Substantia nigra (tissue), 51 donors: ENCODE measurements at places on chromosomes 1 and 21.

DNA sequence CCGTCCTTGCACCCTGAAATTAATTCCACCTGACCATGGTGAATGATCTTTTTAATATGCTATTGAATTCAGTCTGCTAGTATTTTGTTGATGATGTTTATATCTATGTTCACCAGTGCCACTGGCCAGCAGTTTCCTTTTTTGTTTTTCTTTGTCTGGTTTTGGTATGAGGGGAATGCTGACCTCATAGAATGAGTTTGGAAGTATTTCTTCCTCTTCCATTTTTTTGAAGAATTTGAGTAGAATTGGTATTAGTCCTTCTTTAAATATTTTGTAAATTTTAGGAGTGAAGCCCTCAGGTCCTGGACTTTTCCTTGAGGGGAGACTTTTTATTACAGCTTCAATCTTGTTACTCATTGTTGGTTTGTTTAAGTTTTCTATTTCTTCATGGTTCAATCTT, 231.6 kb downstream of the MRPL39 start:
- no peak for DNase-seq

- no peak for DNase-seq
Measured at GRCh38 chr1:198318085-198318484, 161.3 kb downstream of the NEK7 start.

DNA sequence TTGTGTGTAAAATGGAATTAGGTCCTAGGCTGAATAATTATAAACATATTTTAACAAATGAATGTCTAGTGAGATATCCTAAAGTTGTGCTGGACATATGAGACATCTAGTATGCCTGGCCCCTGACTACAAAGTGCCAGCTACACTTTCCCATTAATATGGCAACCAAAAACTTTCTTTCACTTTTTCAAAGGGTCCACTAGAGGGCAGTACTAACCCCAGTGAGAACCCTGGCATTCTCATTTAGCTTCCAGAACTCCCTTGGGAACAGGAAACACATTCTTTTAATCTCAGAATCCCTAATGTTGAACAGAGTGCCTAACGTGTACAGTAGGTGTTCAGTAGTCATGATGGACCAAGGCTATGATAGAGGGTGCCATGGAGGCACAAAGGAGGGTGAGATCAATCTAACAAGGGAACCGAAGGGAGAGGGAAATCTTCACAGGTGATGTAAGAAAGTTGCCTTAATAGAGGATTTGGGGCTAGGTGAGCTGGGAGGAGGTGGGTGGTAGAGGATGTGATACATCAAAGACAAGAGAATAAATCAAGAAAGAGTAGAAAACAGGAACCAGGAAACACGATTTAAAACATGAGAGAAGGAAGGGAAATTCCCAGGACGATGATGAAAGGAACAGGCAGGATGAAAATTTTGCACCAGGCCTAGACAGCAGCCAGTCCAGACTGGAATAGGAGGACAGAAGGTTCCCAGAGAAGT, 41.6 kb downstream of the NSL1 start:
- DNase-seq: no peak

DNA sequence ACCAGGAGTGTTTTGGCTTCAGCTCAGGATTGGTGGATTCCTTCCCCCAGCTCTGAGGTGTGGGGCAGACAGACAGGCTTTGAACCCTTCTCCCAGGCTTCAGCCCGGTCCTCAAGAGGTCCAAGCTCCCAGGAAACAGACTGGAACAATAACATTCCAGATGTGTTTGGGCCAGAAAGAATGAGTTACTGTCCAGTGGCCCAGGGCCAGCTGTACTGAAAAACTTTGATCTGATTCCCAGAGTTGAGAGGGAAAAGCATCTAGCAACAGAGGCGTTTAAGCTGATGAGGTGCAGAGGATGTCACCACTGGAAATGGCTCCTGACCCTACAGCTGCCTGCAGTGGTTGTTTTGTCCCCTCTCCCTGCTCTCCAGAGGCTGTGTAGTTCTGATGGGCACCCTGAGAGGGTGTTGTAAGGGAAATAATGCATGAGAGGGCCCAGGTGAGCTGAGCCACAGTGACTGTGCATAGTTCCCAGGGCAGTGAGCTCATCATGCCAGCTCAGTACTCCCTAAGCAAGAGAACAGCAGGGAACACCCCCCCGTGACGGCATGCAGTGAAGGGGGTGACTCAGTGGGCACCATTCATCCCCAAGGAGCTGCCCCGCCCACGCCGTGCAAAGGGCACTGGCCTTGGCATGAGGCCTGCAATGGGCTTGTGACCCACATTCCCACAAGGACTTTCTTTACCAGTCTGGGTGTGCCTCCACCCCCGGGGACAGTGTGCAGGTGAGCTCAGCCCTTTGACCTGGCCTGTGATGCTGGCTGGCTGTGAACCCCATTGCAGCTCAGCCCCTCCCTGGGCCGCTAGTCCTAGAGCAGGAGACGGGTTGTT, 13.8 kb upstream of the SFN start:
- DNase-seq: no peak

DNA sequence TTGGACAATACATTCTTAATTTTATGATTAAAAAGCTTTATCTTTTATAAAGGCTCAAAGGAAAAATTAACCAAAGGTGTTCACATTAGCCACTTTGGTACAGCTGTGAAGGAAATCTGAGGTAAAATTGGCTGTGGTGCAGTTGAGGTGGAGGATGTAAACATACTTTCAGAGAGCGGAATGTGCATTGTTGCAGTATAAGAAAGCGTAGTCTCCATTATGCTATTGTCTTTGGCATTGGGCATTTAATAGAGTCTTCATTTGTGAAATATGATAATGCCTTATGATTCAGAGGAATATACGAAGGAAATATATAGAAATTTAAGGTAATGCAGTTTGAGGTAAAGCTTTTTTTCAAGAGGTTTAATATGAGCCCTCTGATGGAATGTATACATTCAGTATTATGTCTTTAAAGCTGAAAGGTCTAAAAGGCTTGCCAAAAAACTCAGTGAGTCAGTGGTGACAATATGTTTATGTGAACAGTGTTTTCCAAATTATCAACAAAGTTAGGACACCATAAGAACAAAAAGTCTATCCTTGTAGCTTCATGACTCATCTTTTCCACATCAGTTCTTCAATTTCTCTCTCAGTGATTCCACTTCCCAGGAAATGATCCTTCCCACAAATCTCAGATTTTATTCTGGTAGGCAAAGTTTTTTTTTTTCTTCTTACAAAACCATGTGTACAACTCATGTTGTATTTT, 26.9 kb upstream of the DDR2 start:
- DNase-seq: no peak

GRCh38 chr1:77031106-77031662, 163.9 kb downstream of the ST6GALNAC5 start:
- DNase-seq: no peak

GRCh38 chr1:175872588-175872987, 129.2 kb upstream of the TNR start:
- no peak for DNase-seq

DNA sequence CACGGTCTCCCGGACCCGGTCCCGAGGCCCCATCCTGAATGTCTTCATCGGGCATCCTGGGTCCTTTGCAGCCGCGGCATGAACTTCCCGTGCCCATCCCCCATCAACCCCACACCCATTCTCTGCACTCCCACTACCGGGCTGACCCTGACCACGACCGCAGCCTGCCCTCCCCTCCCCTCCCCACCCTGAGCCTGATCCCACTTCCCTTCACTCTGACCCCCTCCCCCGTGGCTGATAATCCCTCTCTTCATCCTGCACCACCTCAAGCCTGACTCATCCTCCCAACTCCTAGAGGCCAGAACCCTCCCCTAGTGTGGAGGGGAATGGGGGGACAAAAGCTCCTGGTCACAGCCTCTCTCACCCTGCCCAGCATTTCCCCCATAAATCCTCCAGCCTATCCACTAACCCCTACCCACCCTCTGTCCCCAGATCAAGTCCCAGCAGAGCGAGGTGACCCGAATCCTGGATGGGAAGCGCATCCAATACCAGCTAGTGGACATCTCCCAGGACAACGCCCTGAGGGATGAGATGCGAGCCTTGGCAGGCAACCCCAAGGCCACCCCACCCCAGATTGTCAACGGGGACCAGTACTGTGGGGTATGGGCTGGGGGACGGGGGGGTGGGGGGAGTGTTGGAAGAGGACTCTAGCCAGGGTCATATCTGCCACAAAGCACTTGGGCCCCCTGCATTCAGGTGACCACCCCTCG, 602 bp downstream of the SH3BGRL3 start:
- no peak for DNase-seq

DNA sequence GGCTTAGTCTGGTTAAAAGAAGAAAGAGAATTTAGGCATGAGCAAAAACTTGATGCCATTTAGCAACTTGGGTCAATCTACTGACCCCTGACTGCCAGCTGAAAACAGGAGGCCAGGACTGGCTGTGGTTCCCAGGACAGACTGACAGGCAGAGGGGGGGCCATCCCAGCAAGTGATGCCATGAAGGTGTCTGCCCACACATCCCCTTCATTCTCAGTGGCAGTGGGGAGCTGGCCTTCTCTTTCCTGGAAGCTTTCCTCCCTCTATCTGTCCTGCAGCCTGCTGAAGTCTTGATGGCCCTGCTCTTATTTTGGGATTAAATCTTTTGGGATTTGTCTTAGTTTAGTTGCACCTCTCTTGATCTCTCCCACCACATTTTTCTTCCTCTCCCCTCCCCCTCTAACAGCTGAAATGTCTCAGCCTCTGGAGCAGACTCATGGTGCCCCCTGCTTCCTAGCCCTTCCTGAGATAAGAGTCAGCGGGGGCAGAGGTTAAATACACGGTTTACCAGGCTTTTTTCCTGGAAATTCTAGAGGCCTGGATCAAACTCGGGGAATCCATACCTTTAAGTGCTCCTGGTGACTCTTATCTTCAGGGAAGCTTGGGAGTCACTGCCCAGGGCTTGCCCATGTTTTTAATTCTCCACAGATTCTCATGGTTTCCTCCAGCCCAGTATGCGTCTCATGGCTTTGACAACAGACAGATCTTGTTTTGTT, 99.5 kb upstream of the TSPAN2 start:
- DNase-seq: no peak

- DNase-seq: no peak
Measured at GRCh38 chr1:24699628-24700027, 45.6 kb upstream of the CLIC4 start.

GRCh38 chr21:32918478-32919120, 107.1 kb upstream of the OLIG2 start:
- DNase-seq: no peak

DNA sequence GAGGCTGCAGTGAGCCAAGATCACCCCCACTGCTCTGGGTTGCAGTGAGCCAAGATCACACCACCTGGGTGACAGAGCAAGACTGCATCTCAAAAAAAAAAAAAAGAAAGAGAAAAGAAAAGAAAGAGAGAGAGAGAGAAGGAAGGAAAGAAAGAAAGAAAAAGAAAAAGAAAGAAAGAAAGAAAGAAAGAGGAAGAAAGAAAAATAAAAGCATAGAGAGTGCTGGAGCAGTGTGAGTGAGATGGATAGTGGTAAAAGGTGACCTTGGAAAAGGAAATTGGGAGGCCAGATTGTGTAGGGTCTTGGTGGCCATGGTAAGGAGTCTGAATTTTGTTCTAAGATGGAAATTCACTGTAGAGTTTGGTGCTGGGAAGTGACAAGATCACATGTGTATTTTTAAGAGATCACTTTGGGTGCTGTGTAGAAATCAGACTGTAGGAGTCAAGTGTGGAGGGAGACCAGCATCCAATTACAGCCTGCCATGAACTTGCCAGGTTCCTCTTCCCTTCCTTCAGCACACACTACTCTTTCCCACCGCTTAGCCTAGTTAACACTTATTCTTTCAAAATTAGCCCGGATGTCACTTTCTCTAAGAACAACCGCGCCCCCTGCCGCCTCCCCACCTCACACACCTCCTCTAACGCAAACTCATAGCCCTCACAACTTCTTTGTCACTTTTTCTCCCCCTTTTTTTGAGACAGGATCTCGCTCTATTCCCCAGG, 17.9 kb downstream of the MTX1 start:
- peak; percentile 58 for DNase-seq

DNA sequence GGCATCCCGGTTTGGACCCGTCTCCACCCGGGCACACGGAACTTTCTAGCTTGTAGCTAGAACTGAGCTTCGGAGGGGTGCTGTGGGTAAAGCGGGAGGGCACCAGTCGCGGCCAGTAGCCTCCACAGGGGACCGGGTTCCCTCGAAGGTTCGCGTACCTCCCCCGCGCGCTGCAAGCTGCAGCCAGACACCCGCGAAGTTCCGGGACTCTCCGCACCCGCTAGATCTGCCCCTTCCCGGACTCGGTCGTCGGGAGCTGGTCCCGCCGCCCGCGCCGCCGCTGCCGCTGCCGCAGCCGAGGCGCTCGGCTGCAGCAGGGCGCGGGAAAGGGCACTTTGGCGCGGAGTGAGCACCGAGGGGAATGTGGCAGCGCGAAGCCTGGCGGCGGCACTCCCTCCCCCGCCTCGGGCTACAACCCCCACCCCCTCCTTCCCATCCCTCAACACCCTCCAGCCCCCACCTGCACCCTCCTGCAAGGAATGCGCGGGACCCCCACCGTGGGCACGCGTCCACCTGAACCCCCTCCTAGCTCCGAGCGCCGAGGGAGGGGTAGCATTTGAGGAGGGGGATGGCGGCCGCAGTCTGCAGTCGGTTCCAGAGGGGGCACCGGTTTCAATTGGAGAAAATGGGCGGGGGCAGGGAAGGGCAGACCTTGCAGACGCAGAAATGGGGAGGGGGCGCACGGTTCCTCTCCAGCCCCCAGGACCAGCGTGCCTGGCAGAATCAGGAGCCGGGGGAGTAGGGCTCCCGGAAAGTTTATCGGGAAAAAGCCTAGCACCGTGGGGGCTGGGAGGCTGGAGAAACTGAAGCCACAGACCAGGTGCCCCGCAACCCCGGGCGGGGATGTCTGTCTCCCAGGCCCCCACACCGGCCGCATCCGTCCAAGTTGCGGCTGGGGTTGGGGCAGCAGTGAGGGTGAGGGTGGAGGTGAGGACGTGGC, 968 bp downstream of the CSMD2 start:
- DNase-seq: no peak

DNA sequence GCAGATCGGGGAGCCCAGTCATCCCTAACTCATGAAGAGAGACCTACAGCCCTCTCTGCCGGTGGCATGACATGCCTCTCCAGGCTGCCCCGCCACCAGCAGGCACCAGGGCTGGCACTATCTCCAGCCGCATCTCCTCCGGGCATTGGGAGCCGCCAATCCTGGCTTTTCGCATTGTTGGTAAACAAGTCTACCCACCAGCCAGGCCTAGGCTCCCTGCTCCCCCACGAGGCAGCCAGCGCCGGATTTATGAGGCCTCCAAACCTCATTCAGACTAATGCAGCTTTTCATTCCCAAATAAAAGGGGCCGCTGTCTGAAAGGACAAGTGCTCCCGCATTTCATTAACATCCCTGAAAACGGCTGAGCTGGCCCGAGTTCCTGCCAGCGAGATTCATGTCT, 3.4 kb upstream of the GRIK3 start:
- peak; percentile 54 for DNase-seq

- DNase-seq: no peak
Measured at GRCh38 chr1:152347116-152347728, 12.6 kb downstream of the FLG2 start.

GRCh38 chr1:181538836-181539235, 55.5 kb downstream of the CACNA1E start:
- no peak for DNase-seq

DNA sequence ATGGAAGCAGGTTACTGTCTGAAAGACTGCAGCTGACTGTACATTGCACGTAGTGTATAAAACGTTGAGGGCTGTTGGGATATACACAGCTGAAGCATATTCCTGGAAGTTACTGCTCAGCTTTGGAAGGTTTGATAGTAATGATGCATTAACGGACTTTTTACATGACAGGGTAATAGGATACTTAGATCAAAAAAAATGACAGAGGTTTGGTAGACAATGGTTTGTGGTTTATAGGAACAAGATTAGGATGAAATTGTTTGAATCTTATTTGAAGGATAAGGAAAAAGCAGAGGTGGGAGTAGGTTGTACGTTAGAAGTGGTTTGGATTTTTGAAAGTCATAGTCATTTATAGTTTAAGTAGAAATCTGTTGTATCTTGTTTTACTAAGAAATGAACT, 33.0 kb downstream of the ADGRL2 start:
- no peak for DNase-seq

GRCh38 chr1:147736883-147737282, 23.5 kb downstream of the GJA5 start:
- DNase-seq: no peak
